Calu3 (cell line): ENCODE measurements at places on chromosomes 13 and 19. TPM values are rescaled to one million over a fixed set of nuclear protein-coding genes. Genes with fewer than 3 reads are reported as not detected.

LAIR1 gene
- 0.61 and 0.83 TPM in 2 replicates for total RNA-seq

DNA sequence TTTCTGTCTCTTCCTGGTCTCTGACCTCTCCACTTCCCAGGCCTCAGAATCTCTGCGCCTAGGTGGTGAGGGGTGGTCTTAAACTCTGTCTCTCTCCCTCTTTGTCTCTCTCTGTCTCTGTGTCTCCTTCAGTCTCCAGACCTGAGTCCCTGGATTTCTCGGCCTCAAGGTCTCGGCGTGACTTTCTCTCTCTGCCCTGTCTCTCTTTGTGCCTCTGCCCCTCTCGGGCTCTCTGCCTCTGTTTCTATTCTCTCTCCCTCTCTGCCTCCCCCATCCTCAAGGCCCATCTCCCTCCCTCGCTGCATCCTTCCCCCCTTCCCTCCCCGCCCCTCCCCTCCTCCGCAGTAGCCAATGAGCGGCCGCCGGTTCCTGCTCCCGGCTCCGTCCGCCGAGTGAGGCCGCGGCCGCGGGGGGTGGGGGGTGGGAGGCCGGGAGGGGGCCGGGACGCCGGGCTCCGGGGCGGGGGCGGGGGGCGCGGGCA is at the start of gene CACNG7:
Gene CACNG7, plus strand, starts transcription at position 344 of the 481 bp plus-strand sequence. CDS start 3,554 bp downstream, outside the sequence.
- no peak for DNase-seq

DNA sequence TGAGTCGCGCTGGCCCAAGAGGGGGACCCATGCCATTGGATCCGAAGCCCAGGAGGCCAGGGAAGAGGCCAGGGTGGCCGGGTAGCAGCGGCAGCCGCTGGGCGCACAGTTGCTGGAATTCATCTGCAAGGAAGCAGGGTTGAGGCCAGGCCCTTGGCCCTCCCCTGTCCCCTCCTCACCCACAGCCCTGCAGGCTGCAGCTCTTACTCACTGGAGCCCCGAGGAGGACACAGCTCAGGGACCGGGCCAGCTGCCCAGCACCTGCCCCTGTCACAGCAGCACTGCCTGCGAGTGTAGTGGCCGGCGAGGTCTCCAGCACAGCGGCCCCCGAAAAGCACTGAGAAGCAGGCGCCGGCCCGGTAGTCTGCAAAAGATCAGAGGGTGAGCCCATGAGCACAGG is 11.2 kb downstream of the FBN3 start:
- no peak for DNase-seq

ERICH6B gene
- not detected in 2 replicates for total RNA-seq

VSTM1 gene
- not detected in 2 replicates for total RNA-seq
